ENCODE measurements at places on chromosomes 5 and 9. TPM values are rescaled to one million over a fixed set of nuclear protein-coding genes. Genes with fewer than 3 reads are reported as not detected.

Gene SAPCD2
- total RNA-seq, result 22.3 TPM

Gene OR13C5
- not detected for total RNA-seq

Gene SLC1A3
- total RNA-seq, result not detected

Gene FBXW11
- 36.7 TPM for total RNA-seq

Gene ZNG1E
- 69.0 TPM for total RNA-seq

Gene PSMB7
- 321 TPM for total RNA-seq

Gene BAAT
- 0.32 TPM for total RNA-seq

Gene ARL14EPL
- 0.43 TPM for total RNA-seq

Gene OR13D1
- not detected for total RNA-seq

Measured in A549 treated with Hydrocortisone at 1 μM for 4 hours (cell line).